ENCODE measurements at places on chromosomes 2 and 18.

- peak; percentile 86 for DNase-seq
Observed at GRCh38 chr2:113890253-113891235, 655 bp downstream of the ACTR3 start.

DNA sequence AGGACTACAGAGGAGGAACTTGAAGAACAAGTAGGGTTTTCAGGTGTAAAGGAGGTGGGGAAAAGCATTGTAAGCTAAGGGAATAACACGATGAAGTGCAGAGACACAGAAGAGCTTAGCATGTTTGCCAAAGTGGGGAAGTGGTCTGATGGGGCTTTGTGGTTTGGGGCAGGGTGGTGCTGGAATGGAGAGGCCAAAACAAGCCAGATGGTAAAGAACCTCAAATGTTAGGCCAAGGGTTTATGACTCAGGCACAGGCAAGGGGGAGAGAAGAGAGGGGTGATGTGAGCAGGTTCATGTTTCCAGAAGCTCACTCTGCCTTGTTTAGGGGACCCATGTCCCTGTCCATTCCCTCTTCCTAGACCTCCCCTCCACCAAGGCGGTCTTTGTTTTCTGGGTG is 104.5 kb upstream of the YWHAQ start:
- no peak for DNase-seq

- DNase-seq, result no peak
Observed at GRCh38 chr18:13465476-13465875, 246.9 kb downstream of the LDLRAD4 start.

- no peak for DNase-seq
Observed at GRCh38 chr2:202016579-202017227, 17.0 kb upstream of the FZD7 start.

GRCh38 chr2:53753041-53753440 is 14.6 kb upstream of the CHAC2 start:
- no peak for DNase-seq

DNA sequence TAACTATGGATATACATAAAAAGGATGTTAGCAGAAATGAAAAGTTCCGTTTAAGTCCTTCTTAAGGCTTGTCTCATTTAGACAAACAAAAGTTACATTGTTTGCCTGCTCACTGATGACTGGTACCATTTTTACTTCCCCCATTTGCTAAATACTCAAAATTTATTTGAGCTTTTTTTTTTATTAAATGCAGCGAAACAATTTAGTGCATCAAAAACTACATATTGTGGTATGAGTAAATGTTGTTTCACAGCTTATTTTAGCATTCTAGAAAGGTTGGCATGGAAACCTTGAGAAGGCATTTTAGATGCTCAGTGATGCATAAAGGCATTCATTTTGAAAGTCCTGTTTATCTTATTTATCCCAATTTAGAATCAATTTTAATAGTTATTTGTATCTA is 100.0 kb downstream of the MAP2 start:
- DNase-seq, result no peak

DNA sequence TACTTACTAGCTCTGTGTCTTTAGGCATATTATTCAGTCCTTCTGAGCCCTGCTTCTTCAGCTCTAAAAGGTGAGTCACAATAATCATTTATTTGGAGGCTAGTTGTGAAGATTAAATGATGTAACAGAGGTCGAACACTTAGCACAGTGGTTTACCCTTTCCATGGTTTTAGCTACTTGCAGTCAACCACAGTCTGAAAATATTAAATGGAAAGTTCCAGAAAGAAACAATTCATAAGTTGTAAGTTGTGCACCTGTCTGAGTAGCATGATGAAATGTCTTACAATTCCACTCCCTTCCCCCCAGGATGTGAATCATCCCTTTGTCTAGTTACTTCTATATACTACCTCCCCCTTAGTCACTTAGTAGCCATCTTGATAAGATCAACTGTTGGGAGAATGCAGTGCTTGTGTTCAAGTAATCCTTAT is 217.6 kb upstream of the THUMPD2 start:
- DNase-seq, result no peak

- no peak for DNase-seq
Observed at GRCh38 chr2:129904532-129905446, 74.7 kb upstream of the RAB6C start.

DNA sequence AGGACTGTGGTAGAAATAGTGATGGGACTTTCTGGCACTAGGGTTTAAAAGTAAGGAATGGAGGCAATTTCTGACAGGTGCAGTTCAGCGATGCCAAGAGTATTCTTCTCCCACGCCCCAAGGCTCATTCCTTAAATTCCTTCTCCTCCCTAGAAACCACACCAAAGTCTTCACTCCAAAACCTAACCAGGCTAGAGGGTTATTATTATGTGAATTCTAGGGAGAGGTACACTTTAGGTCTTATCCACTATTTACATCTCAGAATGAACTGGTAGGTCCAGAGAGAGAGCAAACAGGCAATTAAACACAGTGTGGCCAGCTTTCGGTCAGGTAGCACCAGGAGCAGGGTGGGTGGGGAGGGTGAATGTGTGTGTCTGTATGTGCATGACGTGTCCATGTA is 11.4 kb downstream of the IL1F10 start:
- DNase-seq, result no peak

DNA sequence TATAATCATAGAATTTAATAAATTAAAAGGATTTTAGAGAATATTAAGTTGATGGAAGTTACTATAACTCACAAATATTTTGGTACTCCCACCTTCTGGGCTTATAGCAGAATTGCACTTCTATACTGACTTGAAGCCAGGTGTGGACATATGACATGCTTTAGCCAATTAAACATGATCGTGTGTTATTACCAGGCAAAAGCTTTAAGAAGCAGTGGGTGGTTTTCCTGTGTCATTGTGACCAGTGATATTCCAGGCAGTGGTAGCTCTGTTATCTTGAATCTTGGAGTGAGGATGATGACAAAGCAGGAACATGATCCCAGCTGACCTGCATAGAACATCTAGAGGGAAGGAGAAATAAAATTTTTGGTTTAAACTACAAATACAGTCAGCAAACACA is 370.9 kb upstream of the ZEB2 start:
- DNase-seq, result peak; percentile 57

DNA sequence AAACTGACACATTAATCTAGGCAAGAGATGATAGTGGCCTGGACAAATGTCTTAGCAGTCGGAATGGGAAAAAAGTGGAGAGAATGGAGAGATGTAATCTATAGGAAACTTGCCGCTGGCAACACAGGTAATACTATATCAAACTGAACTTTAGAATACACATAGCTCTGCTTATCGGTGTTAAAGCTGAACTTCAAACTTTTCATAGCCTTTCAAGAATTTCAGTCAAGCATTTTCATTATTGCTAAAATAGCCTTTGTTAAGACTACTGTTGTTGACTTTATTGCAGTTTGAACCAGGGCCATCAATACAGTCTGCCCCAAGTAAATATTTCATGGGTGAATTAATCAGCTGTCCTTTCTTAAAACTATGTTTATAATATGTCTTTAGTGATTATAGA is 12.9 kb upstream of the CHST9 start:
- DNase-seq, result no peak

DNA sequence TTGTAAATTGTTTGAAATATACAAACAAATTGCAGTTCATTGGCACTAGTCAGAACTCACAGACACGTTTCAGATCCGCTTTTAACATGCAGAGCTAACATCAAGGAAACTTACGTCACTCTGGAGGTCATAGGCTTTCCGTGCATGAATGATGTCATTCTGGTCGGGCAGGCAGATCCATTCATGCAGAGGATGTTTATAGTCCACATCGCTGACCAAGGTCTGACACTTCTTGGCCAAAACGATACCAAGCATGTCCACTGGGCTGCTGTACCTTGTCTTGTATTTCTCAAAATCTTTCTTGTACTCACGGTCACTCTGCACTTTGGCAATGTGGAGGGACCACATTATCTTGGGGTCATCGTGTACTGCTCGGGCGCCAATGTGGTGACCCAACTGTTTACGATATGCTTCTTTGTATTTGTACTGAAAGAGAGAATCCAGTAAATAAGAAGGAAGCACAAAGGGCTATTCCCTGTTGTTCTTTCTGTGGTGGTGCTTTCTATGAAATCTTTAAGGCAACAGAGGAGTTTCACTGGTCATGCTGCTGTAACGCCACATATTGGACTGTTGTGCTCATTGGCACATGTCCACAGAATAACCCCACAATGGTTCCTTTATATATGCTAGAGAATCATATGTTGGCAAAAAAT is 114.8 kb downstream of the NEB start:
- DNase-seq, result no peak

GRCh38 chr18:78912844-78913243 is 66.8 kb upstream of the SALL3 start:
- no peak for DNase-seq

DNA sequence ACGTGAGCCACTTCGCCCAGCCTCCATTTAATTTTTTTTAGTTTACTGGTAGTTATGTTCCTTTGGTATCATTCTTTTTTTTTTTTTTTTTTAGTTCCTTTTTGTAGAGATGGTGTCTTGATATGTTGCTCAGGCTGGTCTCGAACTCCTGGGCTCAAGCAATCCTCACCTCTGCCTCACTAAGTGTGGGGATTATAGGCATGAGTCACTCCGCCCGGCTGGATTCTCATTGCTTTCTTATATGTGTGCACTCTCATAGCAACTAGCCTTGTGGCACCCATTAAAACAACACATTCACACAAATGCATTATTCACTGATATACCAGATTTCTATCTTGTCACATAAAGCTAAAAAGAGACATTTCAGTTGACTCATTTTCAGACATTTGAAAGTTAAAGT is 4.2 kb downstream of the TTC27 start:
- DNase-seq, result no peak

GRCh38 chr2:195871326-195871725 is 197.3 kb downstream of the DNAH7 start:
- DNase-seq, result no peak

DNA sequence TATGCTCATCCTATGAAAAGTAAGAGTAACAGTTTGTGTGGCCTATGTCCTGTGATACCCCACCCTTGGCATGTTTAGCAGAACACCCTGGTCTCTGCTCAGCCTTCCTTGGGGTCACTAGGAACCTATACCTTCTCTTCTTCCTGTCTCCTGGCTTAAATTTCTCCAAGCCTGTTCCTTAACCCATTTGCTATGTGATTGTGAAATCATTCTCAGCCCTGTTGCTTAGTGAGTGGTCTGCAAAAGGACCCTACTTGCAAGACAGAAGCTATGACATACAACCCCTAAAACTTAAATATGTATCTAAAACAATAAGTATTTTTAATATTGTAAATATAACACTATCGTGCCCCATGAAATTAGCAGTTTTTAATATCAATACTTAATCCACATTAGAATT is 524.7 kb downstream of the PARD3B start:
- DNase-seq, result no peak

- DNase-seq, result no peak
Observed at GRCh38 chr2:233258211-233258610, 6.7 kb downstream of the ATG16L1 start.

Data from cardiac muscle cell (in vitro differentiated cells and primary cell).